ENCODE measurements at places on chromosomes 16 and 17. TPM values are rescaled to one million over a fixed set of nuclear protein-coding genes. Genes with fewer than 3 reads are reported as not detected.

Gene KRTAP3-1
- not detected for total RNA-seq

DNA sequence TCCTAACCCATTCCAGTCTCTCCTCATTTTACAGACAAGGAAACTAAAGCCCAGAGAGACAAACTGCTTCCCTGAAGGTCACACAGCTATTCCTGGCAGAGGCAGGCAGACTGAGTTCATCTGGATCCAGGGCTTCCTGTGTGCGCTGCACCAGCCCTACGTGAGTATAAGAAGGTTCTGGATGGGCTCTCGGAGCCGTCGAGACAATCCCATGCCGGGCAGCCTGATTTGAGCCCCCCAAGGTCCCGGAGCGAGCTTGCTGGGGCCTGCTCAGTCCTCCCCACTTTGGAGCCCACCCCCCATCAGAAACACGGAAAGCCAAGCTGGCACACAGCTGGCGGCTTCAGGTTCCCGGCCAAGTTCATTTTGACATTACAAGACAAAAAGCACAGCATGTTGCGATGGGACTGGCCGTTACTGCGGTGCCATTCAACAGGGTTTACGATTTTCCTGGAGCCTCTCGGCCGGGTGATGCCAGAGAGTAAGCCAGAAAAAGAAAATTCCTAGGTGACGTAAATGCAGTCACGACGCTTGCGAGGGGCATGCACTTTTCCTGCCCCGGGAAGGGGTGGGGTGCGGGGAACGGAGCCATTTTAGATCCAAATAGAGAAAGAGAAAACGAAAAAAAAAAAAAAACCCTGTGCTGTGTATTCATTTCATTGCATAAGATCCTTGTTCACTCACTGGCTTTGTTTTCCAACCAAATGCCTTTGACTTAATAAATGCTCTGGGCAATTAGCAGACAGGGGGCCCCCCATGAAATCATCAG lies 167.1 kb upstream of the FOXF1 start:
- H3K27me3 ChIP-seq: peaks cover 20% of the 10 kb centered on the region
- no peaks in the 10 kb centered on the region for H3K36me3 ChIP-seq
- H3K27ac ChIP-seq: no peak overlapping the region
- no peaks in the 10 kb centered on the region for H3K4me1 ChIP-seq
- H3K4me3 ChIP-seq: no peak overlapping the region
- no peak for DNase-seq

DNA sequence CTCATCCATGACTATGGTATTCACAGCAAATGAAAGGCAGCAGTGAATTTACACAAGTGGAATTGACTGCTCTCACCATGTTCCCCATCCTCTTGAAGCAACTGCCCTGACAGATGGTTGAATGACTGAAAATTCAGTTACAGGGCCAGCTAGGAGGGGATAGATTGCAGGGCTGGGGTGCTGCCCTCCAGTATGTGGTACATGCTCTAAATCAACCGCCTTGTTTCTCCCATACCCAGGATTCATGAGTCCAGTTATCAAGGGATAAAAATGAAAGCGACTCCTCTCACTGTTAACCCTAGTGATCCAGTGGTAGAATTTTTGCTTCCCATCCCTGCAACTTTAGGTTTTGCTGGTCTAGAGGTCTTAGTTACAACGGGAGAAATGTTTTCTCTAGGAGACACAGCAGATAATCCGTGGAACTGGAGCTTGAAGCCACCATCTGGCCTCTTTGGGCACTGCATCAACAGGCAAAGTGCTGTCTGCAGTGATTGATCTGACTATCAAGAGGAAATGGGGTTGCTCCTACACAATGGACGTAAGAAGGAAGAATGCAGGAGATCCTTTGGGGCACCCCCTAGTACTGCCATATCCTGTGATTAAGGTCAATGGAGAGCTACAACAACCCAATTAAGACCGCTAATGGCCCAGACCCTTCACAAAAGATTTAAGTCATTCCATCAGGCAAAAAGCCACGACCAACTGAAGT lies 32.0 kb downstream of the SCPEP1 start:
- H3K36me3 ChIP-seq: peaks cover 14% of the 10 kb centered on the region
- H3K27ac ChIP-seq: no peak overlapping the region
- H3K27me3 ChIP-seq: no peaks in the 10 kb centered on the region
- no peaks in the 10 kb centered on the region for H3K4me1 ChIP-seq

DNA sequence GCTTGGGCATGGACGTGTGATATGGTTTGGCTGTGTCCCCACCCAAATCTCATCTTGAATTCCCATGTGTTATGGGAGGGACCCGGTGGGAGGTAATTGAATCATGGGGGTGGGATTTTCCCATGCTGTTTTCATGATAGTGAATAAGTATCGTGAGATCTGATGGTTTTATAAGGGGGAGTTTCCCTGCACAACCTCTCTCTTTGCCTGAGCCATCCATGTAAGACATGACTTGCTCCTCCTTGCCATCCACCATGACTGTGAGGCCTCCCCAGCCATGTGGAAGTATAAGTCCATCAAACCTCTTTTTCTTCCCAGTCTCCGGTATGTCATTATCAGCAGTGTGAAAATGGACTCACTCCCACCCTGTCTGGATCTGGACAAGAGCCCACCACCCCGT lies 393.4 kb downstream of the SEC14L1 start:
- H3K36me3 ChIP-seq: no peaks in the 10 kb centered on the region
- no peaks in the 10 kb centered on the region for H3K4me1 ChIP-seq
- no peak overlapping the region for H3K27ac ChIP-seq
- no peak overlapping the region for H3K4me3 ChIP-seq

DNA sequence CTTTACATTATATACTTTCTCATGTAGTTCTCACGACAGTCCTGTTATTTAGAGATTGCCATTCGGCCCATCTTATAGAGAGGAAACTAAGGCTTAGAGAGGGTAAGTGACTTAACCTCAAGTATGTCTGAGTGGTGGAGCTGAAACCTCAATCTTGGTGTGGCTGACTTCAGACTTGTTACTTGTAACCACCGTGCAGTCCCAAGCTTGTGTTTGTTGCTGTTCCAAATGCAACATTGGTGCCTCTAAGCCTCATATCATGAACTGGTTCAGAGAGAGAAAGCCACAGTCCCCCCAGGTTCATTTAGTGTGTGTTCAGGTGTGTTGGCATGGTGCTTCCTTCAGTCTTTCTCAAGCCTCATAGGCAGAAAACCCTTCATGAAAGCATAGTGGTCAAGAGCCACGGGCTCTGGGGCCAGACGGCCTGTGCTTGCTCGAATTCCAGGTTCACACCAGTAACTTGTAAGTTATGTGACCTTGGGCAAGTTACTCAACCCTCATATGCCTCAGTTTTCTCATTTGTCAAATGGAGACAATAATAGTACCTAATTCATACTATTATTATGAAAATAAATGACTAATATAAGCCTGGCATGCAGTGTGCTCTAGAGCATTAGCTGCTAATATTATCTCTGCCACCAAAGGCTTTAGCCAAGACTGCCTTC lies 39.9 kb downstream of the CDH1 start:
- DNase-seq: no peak
- no peaks in the 10 kb centered on the region for H3K27me3 ChIP-seq
- H3K4me3 ChIP-seq: no peak overlapping the region
- H3K36me3 ChIP-seq: no peaks in the 10 kb centered on the region

- no peak overlapping the region for H3K27ac ChIP-seq
- H3K27me3 ChIP-seq: peaks cover 22% of the 10 kb centered on the region
- DNase-seq: no peak
- no peak overlapping the region for H3K4me3 ChIP-seq
- no peaks in the 10 kb centered on the region for H3K4me1 ChIP-seq
Observed at GRCh38 chr17:13599864-13600263, 1.9 kb downstream of the HS3ST3A1 start.

Gene NOG
- 2.9 TPM for total RNA-seq

Gene NT5C3B
- total RNA-seq: 24.5 TPM

- no peak for DNase-seq
- H3K27ac ChIP-seq: peak overlapping the region; percentile 75
- H3K27me3 ChIP-seq: no peaks in the 10 kb centered on the region
- peak overlapping the region; percentile 4 for H3K4me3 ChIP-seq
- H3K36me3 ChIP-seq: no peaks in the 10 kb centered on the region
- peaks cover 42% of the 10 kb centered on the region for H3K4me1 ChIP-seq
Observed at GRCh38 chr16:4293181-4293716, 20.4 kb upstream of the TFAP4 start.

Data from gastrocnemius medialis (tissue), 4 donors.